DMS79 (cell line): ENCODE measurements at places on chromosomes 6 and 20.

- DNase-seq = peak; percentile 30
These were observed 34.0 kb downstream of the NUDT3 start for GRCh38 chr6:34358389-34358905.

GRCh38 chr6:22028403-22029090 lies 268.3 kb downstream of the PRL start:
- no peak for DNase-seq

DNA sequence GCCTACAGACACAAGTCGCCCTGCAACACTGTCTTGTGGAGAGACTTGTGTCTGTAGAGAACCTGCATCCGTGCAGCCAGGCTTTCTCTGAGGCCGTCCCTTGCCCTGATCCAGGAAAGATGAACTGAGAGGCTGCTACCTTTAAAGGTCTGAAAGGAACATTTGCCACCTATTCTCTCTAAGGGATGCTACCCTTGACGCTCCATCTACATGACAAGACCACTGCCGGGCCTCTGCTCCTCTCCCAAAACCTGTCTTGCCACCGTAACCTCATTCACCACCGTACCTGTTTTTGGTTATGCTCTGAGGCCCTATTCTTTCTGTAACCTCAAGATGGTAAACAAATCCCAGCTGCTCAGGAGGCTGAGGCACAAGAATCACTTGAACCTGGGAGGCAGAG lies 73.9 kb downstream of the FOXF2 start:
- DNase-seq = no peak

GRCh38 chr20:57593134-57593886 lies 26.9 kb downstream of the ZBP1 start:
- DNase-seq = no peak

- DNase-seq = no peak
These were observed 248.0 kb downstream of the CDH26 start for GRCh38 chr20:60206259-60206658.

- DNase-seq = no peak
These were observed 15.9 kb upstream of the GDAP1L1 start for GRCh38 chr20:44231193-44231592.

DNA sequence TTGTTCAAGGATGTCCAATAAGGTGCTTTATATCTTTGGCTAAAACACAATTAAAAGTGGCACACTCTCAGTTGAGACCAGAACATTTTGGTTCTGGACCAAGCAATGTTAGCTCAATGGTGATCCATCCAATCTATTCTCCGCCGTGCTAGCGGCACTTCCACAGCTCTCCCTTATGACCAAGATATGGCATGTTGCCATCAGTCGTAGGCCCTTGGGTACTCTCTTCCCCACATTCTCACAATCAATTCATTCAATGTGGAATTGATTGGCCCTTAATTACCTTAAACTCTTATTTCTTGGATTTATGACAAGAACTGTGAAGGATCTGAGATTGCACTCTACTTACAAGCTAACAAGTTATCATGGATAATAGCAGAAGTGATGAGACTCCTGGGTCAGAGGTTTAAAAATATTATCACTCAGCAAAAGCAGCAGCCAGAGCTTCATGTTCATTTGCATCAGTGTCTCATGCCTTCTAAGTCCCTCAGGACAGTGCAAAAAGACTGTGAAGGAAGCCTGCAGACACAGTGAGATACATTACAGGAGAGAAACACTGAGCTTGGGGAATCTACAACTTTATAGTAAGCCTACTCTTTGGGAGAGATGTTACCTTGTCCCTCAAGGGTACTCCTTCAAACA lies 80.0 kb upstream of the ARG1 start:
- DNase-seq = no peak

DNA sequence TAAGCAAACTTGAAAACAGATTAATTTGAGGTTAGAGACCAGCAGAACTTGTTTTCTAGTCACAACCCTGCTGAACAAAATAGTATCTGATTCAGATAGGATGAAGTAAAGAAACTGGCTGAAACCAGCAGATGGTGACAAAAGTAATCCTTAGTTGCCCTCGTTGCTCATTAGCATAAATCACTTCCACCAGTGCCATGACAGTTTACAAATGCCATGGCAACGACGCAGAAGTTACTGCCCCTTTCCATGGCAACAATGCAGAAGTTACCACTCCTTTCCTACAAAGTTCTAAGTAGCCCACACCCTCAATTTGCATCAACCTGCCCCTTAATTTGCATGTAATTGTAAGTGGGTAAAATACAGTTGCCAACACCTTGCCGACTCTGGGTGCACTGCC lies 23.7 kb downstream of the SNRPB start:
- DNase-seq = no peak

GRCh38 chr6:169339025-169339424 lies 85.4 kb upstream of the THBS2 start:
- no peak for DNase-seq

- DNase-seq = no peak
These were observed 135.1 kb downstream of the EDN3 start for GRCh38 chr20:59435518-59435917.

GRCh38 chr6:38824243-38824894 lies 109.3 kb downstream of the DNAH8 start:
- DNase-seq = peak; percentile 55

DNA sequence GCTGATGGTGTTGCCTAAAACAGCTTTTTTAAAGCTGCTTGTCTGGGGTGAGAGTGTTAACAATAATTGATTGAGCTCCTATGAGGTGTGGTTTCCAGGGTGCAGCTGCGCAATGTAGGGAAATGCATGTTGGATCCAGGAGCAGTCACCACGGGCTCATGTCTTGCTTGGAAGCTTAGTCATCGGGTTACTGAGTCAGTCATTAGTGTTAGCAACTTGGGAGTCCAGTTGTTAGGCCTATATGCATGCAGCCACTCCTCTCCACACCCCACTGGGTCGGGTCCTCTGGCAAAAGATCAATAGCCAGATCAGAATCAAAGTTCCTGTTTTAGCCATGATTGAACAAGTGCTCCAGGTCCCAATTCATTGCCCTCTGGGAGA lies 271.7 kb upstream of the CHD6 start:
- no peak for DNase-seq

DNA sequence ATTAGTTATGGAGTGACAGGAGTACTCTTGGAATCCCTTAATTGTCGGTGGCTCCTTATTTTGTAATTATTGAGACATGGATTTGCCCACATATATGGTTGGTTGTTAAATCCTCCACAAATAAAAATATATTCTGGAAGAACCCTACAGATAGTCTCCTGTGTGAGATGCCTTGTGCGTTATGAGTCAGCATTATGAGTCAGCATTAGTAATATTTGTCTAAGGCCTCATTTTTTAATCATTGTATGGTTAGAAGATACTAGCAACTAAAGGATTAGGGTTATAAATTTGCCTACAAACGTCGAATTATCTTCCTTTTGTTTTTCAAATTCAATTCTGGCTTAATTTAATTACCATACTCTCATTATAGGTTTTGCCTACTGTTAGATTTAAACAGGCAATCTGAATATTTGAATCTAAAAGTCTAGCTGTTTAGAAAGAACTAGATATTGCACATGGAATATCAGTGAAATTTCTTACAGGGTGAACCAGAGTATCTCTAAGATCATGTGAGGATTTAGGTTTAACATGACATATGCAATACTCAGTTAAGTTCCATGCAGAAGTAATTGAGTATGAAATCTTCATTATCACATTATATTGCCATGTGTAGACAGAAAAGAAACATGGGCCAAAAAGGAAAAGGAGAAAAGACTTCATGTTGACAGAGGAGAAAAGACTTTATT lies 5.9 kb downstream of the C6orf58 start:
- no peak for DNase-seq

- no peak for DNase-seq
These were observed 214.2 kb upstream of the PDE10A start for GRCh38 chr6:165877192-165877591.

DNA sequence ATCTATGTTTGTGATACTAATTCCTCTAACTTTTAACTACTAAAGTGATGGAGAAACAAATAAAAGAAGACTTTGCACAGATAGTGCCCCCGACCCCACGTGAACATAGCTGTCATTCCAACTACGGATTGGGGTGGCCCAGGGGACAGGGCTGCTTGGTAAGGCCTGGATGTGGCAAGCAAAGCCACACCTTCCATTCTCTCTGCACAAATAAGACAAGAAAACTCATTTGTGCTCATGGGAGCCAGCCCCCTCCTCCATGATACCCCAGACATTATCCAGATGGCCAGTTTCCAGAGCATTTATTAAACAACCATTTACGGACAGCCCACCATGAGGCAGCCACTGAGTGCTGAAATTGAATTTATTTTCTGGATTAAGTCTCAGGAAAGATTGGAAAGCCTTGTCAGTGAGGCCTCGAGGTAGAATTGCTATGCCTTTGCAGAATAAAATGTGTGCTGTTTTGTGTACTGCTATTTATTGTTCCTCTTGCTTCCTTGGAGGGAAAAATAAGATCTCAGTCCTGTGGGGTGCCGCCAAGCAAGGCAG lies 151.2 kb downstream of the UNC5CL start:
- no peak for DNase-seq

DNA sequence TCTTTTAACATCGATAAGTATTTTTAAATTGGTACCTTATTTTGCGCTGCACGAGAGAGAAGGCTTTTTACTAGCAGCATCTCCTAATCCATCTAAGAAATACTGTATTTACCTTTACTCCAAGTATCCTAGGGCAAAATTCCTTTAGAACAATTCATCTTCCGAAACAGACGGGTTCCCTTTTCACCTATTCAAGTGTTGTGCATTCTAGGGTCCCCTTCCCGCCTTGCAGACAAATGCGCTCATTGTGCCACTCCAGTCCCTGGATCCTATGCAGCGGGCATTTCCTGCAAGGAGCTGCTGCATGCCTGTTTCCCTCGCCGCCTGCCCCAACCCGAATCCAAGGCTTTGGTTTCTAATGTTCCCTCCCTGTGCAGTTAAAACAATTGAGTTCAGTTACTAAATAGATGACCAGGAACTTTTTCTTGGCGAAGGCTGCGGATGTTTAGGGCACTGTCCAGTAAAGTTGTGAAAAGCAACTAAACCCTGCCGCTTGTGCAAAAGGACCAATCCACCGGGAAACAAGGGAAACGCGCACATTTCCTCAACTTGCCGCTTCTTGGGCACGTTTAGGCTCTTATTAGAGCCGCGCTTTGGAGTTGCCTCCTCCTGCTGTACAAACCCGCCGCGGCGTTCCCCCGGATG lies 556 bp upstream of the SCAF8 start:
- DNase-seq = peak; percentile 61

DNA sequence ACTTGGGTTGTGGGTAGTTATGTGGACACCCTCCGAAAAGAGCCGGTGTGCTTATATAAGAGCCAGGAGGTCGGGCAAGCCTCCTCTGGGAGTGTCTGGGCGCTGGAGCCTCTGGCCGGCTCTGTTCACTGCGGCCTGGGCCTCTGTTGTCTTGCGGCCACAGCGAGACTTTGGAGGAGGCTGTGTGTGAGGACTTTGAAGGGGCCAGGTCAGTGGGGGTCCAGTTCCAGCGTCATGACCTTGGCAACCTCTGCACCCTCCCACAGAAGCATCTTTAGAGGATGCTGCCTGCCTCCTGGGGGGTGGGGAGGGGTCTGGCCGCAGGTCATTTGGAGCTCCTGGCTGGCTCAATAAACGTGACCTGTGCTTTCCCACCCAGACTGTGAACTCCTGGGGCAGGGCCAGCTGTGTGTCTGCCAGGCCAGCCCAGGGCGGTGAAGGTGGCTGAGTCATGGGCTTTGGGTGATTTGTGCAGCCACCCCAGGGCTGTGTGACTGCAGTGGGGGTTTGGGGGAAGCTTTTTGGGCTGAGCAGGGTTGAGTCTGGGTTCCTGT lies 1.2 kb downstream of the TCEA2 start:
- DNase-seq = no peak

DNA sequence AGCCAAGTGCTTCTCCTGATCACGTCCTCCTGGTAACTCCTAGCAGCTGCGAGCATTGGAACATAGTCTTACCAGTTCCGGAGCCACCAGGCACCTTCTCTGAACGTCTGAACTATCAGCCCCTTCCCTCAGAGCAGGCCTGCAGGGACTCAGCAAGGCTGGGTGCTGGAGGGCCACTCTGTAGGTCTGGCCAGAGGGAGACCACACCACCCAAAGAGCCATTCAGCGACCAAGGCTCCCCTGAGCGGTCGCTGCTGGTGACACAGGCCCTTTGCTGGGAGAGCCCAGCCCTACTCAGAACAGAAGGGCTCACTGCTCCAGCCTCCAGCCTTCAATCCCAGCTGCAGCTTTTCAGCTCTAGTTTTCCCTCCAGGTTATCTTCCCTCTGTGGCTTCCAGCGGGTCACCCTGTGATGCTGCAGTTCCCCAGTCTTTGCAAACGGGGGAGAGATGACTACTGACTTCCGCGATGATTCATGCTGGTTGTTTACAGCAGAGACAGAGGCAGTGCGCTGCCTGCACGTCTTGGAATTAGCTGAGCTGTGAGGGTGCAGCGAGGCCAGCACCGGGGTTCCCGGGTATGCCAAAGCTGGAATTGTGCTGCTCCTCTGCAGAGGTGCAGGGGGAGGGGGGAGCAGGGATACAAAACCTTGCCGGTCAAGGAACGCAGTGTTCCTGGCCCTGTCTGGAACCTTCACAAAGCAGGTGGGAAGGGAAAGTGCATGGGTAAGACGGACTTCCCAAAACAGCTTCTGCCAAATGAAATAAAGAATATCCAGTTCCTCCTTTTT lies 161.4 kb downstream of the LY86 start:
- DNase-seq = no peak

GRCh38 chr6:126033696-126034095 lies 47.4 kb downstream of the TRMT11 start:
- no peak for DNase-seq

GRCh38 chr6:4435981-4436445 lies 300.6 kb upstream of the ECI2 start:
- DNase-seq = no peak

DNA sequence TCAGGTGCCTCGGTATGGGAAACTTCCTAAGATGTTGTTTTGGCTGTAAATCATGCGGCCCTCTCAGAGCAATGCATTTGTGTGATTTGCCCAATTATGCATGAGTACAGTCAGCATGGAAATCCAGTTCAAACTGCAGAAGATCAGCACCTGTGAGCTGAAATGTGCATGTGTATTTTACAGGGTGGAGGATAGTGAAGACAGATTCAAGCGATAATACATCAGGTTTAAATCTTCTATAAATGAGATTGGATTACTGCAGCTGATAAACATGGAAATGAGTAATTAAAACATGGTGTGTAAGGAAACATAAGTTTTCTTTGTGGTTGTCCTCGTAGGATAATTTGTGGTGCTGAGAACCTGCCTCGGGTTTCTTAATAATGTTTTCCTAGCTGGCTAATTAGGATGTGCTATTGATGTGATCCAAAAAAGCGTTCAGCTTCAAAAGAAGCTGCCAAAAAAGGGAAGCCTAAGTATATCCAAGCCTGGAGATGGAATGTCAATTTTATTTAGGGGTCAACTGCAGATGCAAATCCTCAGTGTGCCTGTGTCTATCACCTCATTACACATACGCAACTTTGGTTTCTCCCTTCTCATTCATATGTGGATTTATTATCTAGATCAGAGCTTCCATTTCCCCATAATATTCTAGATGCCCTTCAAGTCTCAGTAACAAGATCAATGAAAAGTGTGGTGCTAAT lies 117.1 kb upstream of the CCDC28A start:
- DNase-seq = no peak
